ENCODE measurements at places on chromosomes 11 and 22.

- no peak for DNase-seq
Observed at GRCh38 chr22:48897645-48898370, 929.9 kb downstream of the BRD1 start.

GRCh38 chr11:105609832-105610781, at the start of gene GRIA4:
Gene GRIA4, plus strand, starts transcription at chr11:105610073. Its CDS starts 925 bp downstream, at chr11:105610998.
- no peak for DNase-seq

DNA sequence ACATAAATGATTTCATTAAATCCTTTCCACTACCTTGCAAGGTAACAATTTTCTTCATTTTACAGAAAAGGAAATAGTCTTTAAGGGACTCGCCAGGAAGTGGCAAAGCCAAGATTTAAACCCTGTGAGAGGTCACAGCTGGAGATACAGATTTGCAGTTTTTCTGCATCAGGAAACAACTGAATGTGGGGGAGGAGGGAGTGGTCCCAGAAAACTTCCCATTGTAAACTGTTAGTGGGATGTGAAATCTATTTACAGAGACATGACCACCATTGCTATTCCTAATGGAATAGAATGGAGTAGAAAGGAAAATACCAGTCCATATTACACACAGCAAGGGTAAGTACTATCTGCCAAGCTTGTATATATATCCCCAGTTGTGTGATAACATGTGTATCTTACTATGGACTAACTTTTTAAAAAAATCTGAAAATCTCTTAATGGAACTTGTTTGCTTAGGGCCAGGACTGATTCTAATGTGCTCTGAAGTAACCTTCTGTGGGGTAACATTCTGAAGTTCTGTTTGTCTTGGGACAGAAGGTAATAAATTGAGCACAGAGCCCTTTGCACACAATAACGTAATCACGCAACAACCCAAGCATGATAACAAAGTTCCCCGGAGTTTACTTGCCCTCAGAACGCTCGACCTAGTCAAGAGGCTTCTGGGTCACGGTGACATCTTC, 10.9 kb upstream of the TSKU start:
- DNase-seq = no peak

GRCh38 chr11:62953811-62954210, 31.0 kb downstream of the SLC22A6 start:
- DNase-seq = no peak

GRCh38 chr22:48152164-48152775, 1389.8 kb downstream of the TBC1D22A start:
- DNase-seq = no peak

- DNase-seq = no peak
Observed at GRCh38 chr22:42217752-42218280, 52.6 kb downstream of the TCF20 start.

GRCh38 chr11:9512370-9513019, 51.7 kb downstream of the ZNF143 start:
- DNase-seq = no peak

DNA sequence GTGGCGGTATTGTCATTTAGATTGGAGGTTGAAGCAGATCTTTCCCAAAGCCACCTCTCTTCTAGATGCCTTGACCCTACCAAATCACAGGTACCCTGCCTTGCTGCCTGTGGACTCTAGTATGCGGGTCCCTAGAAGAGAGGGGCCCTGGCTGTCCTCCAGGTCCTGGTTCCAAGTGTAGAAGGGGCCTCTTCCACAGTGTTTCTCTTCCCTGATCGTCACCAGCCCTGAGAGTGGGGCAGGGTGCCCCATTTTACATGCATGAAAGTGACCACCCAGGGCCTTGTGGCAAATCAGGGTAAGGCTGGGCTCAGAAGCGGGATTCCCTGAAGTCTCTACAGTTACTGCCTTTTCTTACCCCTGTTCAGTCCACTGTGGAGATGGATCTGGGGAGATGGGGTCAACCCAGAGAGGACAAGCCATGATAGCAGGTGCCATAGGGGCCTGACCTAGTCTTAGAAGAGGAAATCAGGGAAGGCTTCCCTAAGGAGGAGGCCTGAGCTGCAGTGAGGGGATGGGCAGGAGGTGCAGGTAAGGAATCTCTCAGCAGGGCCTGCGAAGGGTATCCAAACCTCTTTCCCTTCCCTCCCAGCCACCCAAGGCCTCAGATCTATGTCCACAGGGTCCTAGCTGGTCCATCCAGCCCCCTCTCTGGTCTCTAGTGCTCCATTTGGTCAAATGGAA, 1.2 kb upstream of the LRRC32 start:
- no peak for DNase-seq

DNA sequence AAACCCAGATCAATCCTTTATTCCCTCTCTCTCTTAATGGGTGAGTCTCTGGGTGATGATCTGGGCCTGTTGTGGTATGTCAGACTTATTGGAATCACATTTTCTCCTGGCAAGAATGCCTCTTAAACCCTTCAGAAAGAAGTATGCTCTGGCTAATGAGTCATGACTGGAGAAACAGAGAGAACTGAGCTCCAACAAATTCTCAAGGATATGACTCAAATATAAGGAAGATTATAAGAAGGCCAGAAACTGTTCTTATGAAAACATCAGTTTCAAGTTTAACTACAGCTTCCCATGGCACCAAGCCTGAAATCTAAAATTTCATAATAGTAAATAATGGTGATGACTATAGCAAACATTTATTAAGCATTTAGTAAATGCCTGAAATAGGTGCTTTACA, 83.9 kb downstream of the OR5AK2 start:
- DNase-seq = no peak

- no peak for DNase-seq
Observed at GRCh38 chr11:79078456-79078855, 362.4 kb downstream of the TENM4 start.

GRCh38 chr11:95373241-95373640, 142.2 kb upstream of the SESN3 start:
- no peak for DNase-seq

GRCh38 chr22:16933291-16934282, 74.4 kb downstream of the GAB4 start:
- no peak for DNase-seq

GRCh38 chr22:24384131-24384530, 43.3 kb upstream of the ADORA2A start:
- DNase-seq = no peak

GRCh38 chr22:42069801-42070516, 653 bp downstream of the NAGA start:
- no peak for DNase-seq

DNA sequence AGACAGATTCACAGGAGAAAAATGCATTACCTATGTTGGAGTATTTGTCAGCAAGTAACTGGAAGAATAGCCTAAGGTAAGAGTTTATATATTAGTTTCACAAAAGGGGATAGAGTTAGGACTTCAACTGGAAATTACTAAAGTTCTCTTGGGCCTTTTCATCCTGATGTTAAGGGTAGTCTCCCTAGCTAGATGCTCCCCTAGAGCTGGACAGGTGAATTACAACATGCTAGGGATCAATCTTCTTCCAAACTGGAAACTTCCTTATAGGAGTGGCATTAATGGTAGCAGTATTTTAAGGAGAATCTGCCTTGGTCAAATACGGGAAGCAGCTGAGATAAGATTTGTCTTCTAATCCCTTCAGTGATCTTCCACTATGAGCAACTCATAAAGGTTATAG, 632.8 kb upstream of the RAG2 start:
- no peak for DNase-seq

DNA sequence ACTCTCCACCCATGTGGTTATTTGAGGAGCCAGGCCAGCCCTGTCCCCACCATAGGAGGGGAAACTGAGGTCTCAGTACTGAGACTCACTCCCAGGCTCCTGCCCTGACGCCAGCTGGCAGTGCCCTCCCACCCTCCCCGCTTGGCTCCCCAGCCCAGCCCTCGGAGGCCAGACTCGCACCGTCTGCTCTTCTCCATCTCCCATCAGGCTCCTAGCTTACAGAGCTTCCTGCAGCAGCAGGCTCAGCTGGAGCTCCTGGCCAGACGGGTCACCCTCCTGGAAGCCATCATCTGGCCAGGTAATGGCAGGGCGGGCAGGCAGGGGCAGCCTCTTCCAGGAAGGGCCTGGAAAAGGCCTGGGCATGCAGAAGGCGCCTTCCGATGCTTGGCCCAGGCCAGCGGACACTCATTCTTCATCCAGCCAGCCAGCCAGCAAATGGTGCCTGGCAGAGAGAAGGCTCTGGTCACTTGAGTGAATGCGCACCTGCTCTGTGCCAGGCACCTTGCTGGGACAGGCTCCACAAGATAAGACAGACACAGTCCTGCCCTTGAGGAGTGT, 12.6 kb downstream of the RHBDD3 start:
- no peak for DNase-seq

GRCh38 chr11:71463331-71464211, 10.6 kb downstream of the NADSYN1 start:
- no peak for DNase-seq

DNA sequence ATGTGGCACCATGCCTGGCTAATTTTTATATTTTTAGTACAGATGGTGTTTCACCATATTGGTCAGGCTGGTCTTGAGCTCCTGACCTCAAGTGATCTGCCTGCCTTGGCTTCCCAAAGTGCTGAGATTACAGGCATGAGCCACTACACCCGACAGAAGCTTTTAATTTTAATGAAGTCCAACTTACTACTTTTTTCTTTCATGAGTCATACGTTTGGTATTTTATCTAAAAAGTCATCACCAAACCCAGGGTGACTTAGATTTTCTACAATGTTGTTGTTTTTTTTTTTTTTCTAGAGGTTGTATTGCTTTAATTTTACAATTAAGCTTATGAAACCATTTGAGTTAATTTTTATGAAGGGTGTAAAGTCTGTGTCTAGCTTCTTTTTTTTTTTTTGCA, 34.9 kb downstream of the JRKL start:
- no peak for DNase-seq

- DNase-seq = no peak
Observed at GRCh38 chr11:12845163-12845562, 164.0 kb upstream of the RASSF10 start.

DNA sequence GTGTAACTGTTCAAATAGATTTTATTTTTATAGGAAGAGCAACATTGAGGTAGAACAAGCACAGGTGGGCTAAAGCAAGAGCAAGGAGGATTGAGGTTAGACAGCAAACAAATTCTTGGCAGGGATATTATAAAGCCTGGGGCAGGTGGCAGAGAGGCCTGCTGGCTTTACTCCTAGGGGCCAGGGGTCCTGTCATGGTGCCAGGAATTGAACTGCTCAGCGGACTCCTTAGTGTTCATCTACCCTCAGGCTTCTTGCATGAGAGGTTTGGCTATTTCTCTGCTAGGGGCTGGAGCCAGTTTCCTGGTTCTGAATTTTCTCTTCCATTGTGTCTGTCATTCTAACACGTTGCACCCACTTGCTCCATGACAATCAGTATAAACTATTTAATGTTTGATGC, 217.2 kb upstream of the NCAM1 start:
- DNase-seq = no peak

DNA sequence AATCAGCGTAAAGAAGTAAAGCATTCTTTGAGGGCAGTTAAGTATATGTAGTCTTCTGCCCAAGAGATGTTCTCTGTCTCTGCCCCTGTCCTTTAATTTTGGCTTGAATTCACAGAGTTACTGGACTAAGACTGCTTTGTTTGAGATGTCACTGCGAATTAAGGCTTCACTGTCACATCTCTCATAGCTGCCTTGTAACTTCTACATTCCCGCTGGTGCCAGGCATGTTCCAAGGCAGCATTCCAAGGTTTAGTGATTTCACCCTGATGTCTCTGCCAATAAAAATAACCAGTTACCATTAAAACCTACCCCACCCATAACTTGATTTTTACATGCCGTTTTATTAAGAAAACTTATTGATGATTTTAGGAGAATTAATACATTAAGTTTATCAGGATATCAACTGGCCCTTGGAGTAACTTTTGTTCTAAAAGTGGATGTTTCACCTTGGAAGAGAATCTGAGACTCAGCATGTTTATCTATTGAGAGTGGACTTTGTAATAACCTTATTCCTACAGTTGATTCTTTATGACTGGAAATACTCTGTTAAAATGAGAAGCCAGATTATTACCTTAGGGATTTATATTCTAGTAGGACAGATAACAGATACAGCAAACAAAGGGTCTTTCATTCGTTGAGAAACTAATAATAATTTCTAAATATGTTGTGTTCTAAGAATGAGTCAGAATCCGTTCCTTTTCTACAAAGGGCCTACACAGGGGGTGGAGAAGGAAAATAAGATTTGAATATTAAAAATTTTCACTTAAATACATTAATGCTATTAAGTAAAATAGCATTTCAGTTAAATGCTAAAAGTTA, 110.2 kb downstream of the UVRAG start:
- no peak for DNase-seq

DNA sequence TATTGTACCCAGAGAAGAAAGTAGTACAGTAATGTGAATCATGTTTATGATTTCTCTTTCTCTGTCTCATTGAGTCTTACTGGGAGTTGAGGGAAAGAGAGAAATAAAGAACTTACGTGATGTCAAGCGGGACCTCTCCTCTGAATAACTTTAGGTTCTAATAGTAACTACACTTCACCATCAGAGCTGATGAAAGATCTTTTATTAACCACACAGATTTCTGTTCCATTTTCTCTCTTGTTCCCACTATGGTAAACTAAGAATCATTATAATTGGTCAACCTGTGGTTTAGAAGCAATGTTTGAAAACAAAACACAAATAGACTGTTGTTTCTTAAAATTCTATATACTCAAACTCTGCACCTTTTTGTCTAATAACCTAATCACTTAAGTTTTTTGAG, 142.3 kb downstream of the ELP4 start:
- no peak for DNase-seq

- DNase-seq = no peak
Observed at GRCh38 chr11:95247127-95247684, 16.2 kb upstream of the SESN3 start.

Measured in K562 (cell line).